ENCODE measurements at places on chromosomes 3 and 15. TPM values are rescaled to one million over a fixed set of nuclear protein-coding genes. Genes with fewer than 3 reads are reported as not detected.

The THPO gene
- total RNA-seq = not detected

The LEKR1 gene
- total RNA-seq = 2.9 TPM

The RASGRF1 gene
- 8.6 TPM for total RNA-seq

The GREM1 gene
- total RNA-seq = not detected

The PDCD6IP gene
- total RNA-seq = 216 TPM

The SLC9C1 gene
- 0.24 TPM for total RNA-seq

The FBXL2 gene
- not detected for total RNA-seq

DNA sequence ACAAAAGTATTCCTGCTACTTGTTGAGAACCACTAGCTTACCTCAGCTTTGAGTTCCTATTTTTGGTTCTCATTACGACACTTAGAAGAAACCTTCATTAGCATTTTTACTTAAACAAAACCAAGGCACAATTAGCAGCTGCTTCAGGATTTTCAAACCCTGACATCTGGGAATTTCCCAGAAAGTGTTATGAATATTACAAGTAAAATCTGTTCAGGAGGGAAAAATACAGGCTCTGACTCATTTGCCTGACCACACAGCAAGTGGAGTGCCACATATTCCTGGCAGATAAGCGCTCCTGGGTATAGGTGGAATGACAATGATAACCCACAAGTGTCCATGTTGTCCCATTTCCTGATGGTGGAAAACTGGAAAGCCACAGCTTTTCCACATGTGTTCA lies 10.3 kb upstream of the RFTN1 start:
- DNase-seq = no peak

DNA sequence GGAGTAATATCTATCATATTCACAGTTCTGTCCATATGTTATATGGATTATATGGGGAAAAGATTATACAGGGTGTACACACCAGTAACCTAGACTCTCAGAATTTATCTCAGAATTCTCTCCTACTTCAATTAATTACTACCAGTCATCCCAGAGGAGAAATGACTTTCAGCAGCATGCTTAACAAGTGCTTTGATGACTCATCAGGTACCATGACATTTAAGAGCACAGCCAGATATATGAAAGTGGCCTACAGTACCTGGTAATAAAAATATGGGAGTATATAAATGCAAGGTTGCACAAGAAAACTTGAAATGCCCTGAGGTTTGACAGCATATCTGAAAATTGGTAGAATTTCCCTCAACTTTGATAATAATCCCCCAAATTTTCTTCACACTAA lies 1273.0 kb downstream of the OTOL1 start:
- DNase-seq = no peak

GRCh38 chr3:59065240-59065639 lies 15.4 kb upstream of the CFAP20DC start:
- DNase-seq = no peak

DNA sequence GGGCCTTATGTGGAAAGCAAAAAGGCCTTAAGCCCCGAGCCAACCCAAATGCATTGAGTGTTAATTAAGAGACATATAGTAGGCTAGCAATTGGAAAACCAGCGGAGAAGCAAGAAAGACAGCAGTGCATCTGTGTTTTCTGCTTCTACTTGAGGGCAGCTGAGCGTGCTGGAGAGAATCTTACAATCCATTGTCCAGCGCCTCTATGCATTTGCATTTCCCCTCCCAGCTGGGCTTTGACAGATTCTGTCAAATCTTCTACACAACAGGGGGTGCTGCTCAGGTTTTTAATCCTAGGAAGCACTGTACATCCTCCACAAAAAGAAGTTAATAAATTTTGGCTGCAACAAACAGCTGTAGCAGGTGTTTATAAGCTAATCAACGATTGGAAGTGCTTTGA lies 23.9 kb downstream of the SSR3 start:
- DNase-seq = no peak

- no peak for DNase-seq
Measured at GRCh38 chr3:82133070-82133606, 371.7 kb upstream of the GBE1 start.

DNA sequence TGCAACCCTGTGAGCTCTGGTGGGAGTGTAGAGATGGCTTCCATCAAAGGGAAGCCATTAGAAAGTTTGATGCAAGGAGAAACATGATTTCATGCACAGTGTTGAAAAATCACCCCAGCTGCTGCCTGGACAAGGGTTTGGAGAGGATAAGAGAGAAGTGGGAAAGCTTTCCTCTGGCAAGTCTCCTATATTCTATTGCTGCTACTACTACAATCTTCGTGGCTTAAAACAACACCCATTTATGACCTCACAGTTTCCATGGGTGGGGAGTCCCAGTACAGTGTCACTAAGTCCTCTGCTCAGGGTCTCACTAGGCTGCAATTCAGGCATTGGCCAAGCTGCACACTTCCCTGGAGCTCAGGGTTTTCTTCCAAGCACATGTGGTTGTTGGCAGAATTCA lies 229.3 kb downstream of the TAFA4 start:
- no peak for DNase-seq

DNA sequence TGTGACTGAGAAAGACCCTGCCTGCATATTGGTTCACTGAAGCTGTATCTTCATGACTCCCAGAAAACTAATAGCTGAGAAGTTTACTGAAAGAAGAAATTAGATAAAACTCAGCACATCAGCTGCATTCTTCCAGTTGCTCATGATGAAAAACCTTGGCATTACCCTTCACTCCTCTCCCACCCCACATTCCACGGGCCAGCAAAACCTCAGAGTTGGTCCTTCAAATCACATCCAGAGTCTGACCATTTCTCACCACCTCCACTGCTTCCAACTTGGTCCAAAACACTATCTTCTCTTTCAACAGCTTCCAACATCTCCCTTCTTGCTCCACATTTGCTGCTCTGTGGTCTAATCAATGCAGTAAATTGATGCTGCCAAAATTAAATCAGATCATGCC lies 97.1 kb downstream of the CD47 start:
- DNase-seq = no peak

GRCh38 chr3:55959471-55960080 lies 472.5 kb upstream of the WNT5A start:
- DNase-seq = no peak

DNA sequence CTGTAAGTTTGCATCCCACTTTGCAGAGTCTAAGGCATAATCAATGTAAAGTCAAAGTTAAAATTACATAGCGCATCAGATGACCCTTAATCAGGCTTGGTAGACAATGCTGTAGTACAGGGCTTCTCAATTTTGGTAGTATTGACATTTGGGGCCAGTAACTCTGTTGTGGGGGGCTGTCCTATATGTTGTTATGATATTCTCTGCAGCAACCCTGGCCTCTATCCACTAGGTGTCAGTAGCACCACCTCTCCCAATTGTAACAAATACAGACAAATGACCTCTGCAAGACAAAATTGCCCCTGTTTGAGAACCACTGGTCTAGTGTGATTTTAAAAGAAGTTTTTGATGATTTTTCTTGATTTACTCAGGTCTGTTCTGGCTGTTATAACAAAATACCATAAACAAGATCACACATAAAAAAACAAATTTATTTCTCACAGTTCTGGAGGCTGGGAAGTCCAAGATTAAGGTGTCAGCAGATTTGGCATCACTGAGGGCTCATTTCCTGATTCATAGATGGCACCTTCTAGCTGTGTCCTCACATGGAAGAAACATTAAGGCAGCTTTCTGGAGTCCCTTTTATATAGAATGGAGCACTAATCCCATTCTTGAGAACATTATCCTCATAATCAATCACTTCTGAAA lies 37.6 kb upstream of the SLC9A9 start:
- no peak for DNase-seq

DNA sequence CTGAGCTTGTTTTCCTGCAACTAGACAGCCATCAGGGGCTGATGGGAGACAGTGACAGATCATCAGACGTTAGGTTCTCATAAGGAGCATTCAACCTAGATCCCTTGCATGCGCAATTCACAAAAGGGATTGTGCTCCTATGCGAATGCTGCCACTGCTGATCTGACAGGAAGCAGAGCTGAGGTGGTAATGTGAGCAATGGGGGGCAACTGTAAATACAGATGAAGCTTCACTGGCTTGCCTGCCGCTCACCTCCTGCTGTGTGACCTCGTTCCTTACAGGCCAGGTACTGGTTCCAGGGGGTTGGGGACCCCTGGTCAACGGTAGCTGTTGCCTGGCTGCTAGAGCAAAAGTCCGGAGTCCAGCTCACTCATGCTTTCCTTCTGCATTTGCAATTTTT lies 26.4 kb upstream of the KCNAB1 start:
- no peak for DNase-seq

DNA sequence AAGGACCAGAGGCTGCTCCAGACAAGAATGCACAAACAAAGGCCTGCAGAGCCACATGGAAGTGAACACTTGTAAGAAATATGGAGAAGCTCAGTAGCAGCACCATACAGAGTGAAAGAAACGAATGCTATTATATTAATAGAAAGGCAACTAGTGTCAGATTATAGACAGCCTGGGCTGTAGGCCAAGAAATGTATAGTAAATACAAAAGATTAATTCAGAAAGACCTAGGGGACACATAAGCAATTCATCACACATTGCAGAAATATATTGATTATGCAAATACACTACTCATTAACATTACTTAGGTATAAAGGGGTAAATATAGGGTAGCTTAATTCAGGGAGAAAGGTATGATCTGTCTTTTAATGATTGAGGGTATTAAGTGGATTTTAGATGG lies 69.5 kb upstream of the GUCA1C start:
- no peak for DNase-seq

DNA sequence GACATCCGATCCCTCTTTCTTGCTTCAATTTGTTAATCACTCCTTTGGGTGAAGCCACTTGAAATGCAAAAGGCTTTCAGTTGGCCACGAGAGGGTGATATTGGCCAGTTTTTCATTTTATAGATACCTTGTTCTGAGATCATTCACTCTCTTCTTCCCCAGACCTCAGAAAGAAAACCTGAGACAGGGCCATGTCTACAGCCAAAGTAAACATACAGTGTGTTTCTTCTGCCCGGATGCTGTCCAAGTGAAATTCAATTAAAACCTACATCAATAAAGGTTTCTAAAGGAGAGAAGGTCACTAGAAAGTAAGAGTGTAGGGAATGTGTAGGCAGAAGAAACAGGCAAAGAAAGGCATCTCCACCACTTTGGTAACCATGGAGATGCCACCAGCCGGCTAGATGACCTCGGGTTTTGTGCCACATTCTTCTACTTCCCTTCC lies 39.5 kb upstream of the FMN1 start:
- DNase-seq = no peak

- DNase-seq = no peak
Measured at GRCh38 chr15:38332711-38333110, 80.1 kb downstream of the SPRED1 start.

DNA sequence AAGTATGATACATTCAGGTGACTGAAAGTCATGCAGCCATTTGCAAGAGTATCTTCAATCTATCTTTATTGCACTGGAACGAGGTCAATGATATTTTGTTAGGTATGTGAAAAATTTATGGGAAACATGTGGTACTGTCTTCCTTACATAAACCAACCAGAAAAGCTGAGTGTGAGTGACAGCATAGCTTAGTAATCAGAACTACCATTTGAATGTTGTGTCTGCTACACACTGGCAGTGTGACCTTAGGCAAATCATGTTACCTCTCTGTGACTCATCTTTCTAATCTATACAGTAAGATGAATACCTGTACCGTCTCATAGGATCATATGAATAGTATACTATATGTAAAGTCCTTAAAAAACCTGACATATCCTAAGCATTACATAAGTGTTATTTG lies 337.9 kb upstream of the IL12A start:
- no peak for DNase-seq

DNA sequence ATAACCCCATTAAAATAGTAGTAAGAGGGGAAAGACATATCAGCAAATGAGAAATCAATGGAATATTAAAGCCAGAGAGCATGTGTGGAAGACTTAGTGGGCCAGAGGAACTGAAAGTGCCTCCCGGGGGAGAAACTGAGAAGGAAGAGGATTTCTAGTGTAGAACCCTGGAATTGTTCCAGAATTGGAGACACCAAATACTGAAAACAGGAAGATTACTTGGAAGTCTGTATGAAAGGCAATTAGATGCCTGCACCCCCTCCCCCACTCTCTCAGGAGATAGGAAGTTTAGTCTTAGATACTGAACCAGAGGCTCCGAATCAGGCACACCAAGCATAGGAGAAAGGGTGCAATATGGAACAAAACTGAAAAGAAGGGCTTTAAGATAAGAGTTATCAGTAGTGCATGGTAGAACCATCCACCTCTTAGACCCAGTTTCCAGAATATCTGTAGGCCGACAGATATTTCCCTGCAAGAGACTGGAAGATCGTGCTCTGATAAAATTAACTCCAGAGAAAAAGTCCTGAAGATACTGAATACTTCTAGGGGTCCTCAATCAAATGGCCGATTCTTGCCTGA lies 32.4 kb downstream of the KLHL18 start:
- no peak for DNase-seq

DNA sequence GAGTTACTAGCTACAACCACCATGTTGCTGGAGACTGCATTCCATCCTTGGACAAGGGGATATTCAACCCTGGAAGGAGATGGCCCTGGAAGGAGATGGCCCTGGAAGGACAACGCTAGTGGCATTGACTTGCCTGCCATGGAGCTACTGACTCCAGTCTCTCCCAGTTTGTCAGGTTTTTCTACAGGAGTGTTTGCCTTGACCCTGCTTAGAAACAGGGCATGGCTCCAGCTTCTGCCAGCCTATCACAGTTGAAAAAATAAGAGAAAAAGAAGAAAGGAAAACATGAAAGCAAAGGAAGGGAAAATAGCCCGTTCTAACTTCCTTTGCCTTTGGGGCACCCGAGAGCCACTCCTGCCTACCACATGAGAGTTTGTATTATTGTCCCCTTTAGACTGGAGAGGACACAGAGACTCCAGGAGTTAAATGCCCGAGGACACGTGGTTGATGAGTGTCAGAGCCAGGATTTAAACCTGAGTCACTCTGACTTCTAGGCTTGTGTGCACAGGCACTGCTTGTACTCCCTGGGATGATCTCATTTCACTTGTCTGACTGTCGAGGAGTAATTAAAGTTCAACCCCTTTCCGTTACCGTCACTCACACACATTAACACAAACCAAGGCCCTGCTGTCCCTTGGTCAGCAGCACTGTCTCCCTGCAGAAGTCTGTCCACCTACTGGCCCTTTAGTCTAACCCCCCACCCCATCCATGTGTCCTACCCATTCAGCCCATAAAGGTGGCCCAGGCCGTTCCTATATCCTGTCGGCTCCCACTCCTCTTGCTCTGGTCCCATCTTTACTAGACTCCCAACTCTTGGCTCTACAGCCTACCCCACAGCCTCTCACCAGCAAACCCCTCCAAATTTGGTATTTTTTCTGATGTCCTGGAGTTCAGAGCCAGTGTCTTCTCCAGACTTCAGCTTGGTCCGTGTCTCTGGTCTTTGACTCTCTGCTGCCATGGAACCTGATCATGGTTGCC lies 46.1 kb downstream of the C2CD4A start:
- no peak for DNase-seq

- no peak for DNase-seq
Measured at GRCh38 chr3:179299999-179300613, 22.7 kb upstream of the ZNF639 start.

GRCh38 chr15:98643115-98643514 lies 5.2 kb upstream of the IGF1R start:
- no peak for DNase-seq

GRCh38 chr15:43118829-43119228 lies 13.0 kb upstream of the UBR1 start:
- DNase-seq = no peak
